ENCODE measurements at places on chromosomes 13 and 19. TPM values are rescaled to one million over a fixed set of nuclear protein-coding genes. Genes with fewer than 3 reads are reported as not detected.

GRCh38 chr19:46718157-46718933 is 1.4 kb upstream of the PRKD2 start:
- H3K4me3 ChIP-seq = no peak overlapping the region
- H3K4me1 ChIP-seq = peaks cover 34% of the 10 kb centered on the region
- H3K36me3 ChIP-seq = no peaks in the 10 kb centered on the region
- H3K27ac ChIP-seq = peak overlapping the region; percentile 96
- no peaks in the 10 kb centered on the region for H3K27me3 ChIP-seq

DNA sequence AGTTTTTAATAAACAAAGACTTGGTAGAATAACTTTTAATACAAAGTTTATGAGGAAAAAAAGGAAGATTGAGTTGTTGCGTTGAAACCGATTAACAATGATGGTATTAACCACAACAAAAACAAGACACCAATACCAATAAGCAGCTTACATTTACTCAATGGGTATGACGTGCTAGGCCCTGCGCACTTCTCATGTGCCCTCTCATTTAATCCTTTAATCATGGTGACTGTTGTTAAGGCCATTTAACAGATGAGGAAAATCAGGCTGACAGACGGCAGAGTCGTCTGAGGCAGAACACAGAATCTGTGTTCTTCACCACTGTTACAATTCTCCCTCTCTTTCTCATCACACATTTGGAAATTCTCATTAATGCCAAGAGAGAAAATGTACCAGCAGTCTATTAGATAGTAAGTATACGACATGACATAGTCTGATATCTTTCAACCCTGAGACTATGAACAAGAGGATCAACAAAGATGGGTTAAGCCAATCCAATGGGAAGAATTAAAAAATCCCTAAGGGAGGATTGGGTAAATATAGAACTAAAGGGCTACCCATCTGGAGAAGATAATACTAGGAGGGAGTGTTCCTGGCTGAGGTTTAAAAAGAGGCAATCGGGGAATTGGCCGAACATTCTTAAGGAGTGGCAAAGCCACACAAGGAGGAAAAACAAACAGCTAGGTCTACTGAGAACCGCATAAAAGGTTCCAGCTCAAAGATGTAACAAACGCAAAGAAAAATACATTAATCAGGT is 54.0 kb downstream of the DOCK9 start:
- H3K27ac ChIP-seq = peak overlapping the region; percentile 3
- H3K36me3 ChIP-seq = no peaks in the 10 kb centered on the region
- DNase-seq = no peak
- no peak overlapping the region for H3K4me3 ChIP-seq

- H3K36me3 ChIP-seq = no peaks in the 10 kb centered on the region
- no peak overlapping the region for H3K4me3 ChIP-seq
- H3K4me1 ChIP-seq = no peaks in the 10 kb centered on the region
- no peak for DNase-seq
Measured at GRCh38 chr13:66915596-66916185, 314.4 kb downstream of the PCDH9 start.

DNA sequence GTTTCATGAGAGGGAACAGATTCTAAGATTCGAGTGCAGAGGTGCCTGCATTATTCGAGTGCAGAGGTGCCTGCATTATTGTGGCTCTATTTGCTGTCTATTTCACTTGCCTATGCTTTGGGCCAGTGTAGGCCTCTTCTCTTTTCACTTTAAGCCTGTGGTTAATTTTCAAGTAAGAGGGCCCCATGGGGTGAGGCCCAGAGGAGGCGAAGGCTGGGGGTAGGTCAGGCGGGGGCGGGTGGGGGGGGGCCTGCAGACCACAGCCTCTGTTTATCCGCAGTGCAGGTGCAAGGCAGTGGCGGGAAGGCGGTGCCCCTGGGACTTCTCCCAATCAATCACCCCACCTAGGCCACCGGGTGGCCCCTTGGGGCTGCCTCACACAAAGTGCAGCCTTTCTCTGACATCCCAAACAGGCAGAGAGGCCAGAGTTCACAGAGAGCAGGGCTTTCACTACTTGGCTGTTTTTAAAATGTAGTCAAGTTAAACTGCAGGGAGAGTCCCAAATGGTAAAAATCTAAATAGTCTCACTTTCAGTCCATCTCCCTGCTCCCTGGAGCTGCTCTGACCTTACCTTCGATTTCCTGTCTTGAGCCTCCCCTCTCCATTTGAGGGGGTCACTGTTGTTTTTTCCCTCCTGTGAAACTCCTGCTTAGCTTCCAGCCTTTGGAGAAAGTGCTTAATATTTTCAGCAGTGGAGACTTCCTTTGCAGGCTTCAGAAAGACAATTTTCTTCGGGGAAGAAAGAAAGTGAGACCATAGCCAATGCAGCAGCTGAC is 249.0 kb downstream of the DLEU7 start:
- H3K4me3 ChIP-seq = no peak overlapping the region
- peaks cover 9% of the 10 kb centered on the region for H3K4me1 ChIP-seq

DNA sequence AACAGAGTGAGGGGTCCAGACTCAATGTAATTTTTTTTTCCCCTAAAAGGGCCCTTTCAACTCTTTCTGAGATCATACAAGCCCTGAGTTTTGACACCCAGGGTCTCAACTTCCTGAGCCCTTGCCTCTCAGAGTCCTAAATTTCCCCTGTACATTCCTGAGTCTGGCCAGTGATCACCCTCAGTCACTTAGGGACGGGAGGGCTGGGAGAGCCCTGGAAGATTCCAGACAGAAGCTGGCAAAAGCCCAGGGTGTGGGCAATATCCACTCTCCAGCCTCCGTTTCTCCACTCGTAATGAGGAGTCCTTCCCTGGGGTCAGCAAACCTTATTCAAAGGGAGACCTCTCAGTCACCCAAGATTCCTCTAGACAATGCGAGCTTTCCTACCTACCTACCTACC is 1.6 kb downstream of the PPP1R13L start:
- H3K36me3 ChIP-seq = no peaks in the 10 kb centered on the region
- peaks cover 48% of the 10 kb centered on the region for H3K4me1 ChIP-seq
- no peaks in the 10 kb centered on the region for H3K27me3 ChIP-seq
- H3K27ac ChIP-seq = peak overlapping the region; percentile 97

DNA sequence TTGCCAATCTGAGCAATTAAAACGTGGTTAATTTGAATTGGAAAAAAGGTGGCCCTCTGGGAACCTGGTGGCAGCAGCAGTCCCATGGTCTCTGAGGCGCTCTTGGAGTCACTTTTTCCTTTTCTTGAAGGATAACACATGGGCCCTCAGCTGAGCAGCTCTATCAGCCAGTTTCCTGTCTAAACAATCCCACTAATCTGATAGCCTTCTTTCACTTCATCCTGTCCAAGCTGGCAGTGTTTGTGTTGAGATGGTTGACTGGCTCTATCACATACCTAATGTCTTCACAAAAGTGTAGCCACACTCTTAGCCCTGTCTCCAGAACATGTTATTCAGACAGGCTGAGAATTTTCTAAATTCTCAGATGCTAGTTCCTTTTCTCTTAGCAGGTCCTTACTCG is 10.7 kb downstream of the MZT1 start:
- no peak overlapping the region for H3K4me3 ChIP-seq
- no peaks in the 10 kb centered on the region for H3K27me3 ChIP-seq
- no peaks in the 10 kb centered on the region for H3K36me3 ChIP-seq
- H3K27ac ChIP-seq = no peak overlapping the region
- no peak for DNase-seq

DNA sequence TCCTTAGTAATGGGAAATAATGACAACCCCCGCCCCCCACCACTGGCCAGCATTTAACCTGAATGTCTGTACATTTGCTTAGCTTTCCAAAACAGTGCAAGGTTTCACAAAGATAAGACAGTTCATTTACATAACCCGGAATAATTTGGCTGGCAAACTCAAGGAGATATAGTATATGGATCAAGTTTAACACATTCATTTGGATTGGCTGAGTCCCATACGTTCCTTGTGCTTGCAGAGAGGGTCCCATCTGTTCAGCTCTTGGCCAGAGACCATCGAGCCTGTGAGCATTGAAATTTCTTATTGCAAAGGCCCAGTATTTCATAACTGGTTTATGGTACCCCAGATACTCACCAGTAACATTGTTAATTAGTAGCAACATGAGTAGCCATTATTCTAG is 116.5 kb downstream of the GPC6 start:
- no peaks in the 10 kb centered on the region for H3K4me1 ChIP-seq
- H3K27me3 ChIP-seq = no peaks in the 10 kb centered on the region
- H3K4me3 ChIP-seq = no peak overlapping the region
- H3K36me3 ChIP-seq = no peaks in the 10 kb centered on the region
- H3K27ac ChIP-seq = no peak overlapping the region

- H3K27ac ChIP-seq = no peak overlapping the region
- H3K36me3 ChIP-seq = no peaks in the 10 kb centered on the region
- no peak for DNase-seq
- no peaks in the 10 kb centered on the region for H3K4me1 ChIP-seq
- H3K4me3 ChIP-seq = no peak overlapping the region
- no peaks in the 10 kb centered on the region for H3K27me3 ChIP-seq
Measured at GRCh38 chr13:93690139-93690538, 463.5 kb downstream of the GPC6 start.

DNA sequence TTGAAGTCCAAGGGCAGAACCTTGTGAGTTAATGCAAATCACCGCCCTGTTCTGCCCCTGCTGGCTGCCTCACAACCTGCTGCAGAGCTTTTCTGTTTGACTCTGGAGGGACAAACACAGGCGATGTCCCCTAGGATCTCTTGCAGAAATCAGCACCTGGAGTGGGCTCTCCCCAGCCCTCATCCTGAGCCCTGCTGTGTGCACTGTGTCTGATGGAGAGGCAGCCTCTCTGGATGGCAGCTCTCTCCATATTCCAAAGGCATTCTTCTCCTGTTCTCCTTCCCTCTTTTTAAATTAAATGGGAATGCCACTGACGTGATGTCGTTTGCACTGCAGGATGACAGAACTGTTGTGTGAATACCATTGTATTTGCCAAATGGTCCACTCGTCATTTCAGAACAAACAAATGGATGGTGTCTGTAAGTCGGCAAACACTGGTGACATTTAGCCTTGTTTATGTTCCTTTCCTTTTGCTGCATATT is 184.1 kb downstream of the ZNF536 start:
- H3K27ac ChIP-seq = no peak overlapping the region
- no peaks in the 10 kb centered on the region for H3K27me3 ChIP-seq
- H3K4me3 ChIP-seq = no peak overlapping the region
- no peaks in the 10 kb centered on the region for H3K36me3 ChIP-seq
- no peaks in the 10 kb centered on the region for H3K4me1 ChIP-seq

DNA sequence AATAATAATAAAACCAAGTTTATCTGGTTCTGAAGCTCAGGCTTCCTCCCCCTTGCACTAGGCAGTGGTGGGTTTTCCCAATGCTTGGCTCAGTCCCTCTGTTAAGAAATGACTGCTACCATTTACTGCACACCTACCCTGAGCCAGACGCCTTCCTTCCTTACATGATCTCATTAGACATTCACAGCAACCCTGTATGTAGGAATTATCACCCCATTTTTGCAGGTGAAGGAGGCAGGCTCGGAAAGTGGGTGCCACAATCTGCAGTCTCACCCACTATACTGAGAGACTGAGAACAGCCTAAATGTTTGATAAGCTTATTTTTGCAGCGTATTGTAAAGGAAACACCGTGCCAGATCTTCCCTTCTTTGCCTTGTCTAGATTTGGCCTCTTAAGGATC is 18.3 kb upstream of the CACNG8 start:
- H3K27me3 ChIP-seq = peaks cover 7% of the 10 kb centered on the region
- H3K36me3 ChIP-seq = no peaks in the 10 kb centered on the region
- H3K27ac ChIP-seq = no peak overlapping the region
- H3K4me1 ChIP-seq = no peaks in the 10 kb centered on the region

Gene SPACA4
- total RNA-seq = 3.9 TPM

Gene ZGLP1
- 5.2 TPM for total RNA-seq

Gene ZNF792
- 4.2 TPM for total RNA-seq

Gene MEIS3
- total RNA-seq = 20.6 TPM

Gene ETV2
- not detected for total RNA-seq
